ENCODE measurements at places on chromosomes 6 and 20.

DNA sequence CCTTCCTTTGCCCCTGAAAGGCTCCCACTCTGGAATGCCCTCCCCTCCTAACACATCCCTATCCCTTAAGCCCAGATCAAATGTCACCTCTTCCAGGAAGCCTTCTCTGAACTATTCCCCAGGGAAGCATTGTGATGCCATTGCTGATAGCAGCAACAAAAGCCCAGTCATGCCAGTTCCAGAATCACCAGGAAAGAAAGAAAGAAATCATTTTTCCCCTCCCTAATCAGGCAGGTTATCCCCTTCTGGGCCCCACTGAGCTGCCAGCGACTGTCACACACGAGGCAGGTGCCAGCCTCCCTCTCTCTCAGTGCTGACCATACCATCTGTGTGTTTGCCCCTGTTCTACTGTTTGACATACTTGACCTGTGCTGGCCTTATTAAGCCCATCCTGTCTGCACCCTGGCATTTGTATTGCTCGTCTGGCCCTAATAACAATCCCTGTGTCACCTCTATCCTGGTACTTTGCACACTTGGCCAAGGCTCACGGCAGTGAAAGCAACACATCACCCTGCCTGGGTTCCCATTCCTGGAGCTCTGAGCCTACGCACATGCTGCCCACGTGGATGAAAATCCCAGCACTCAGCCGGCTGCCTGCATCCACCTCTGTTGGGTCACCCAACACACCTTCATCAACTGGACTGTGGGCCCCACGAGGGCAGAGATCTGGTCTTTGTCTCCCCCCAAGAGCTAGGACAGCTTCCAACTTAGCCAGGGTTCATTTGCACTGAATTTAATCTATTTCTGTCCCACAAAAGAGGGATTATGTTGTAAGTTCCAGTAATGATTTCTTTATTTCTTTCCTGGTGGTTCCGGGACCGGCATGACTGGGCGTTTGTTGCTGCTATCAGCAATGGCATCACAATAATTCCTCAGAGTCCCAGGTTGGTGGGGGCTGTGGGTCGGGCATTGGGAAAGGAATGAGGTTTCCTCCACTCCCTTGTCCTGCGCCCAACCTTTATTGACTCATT, 5.3 kb upstream of the BPIFB1 start:
- DNase-seq = no peak

DNA sequence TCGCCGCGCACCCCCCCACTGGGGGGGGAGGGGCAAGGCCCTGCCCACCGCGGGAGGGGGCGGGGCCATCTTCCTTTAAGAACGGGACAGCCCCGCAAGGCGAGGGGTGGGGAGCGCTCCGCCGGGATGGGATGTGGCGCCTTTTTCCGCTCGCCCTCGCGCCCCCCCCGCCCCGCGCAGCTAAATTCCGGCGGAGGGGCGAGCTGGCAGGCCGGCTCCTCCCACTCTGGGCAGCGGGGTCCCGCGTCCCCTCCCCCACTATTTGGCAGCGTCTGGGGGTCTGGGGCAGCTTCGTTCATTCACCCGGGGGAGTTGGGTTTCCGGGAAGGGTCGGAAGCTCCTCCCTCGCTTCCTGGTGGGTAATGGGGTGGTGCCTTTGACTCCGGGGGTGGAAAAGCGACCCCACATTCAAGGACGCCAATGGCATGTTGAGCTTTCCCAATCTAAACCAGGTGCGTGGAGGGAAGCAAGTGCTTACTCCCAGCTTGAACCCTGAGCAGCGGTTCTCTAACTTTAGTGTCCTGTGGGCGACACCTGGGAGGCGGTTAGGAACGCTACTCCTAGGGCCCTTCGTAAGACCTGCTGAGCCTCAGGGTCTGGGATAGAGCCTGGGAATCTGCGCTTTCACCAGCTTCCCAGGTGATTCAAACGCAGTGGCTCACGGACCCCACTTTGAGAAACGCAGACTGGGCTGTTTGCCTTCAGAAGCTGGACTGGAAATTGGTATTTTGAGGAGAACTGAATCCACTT, 927 bp downstream of the ASXL1 start:
- DNase-seq = peak; percentile 89

- DNase-seq = no peak
Measured at GRCh38 chr6:132934496-132934895, 120.1 kb downstream of the RPS12 start.

GRCh38 chr6:5367510-5367909, 106.2 kb downstream of the FARS2 start:
- DNase-seq = no peak

DNA sequence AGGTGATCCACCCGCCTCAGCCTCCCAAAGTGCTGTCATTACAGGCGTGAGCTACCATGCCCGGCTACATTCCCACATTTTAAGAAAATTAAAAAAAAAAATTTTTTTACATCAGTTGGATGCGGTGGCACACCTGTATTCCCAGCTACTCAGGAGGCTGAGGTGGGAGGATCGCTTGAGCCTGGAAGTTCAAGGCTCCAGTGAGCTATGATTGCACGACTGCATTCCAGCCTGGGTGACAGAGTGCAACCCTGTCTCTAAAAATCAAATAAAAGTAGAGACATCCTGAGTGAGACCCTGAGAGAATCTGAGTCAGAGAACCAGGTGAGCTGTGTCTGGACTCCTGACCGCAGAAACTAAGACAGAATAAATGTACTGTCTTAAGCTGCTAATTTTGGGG, 38.8 kb downstream of the PIM1 start:
- DNase-seq = no peak

DNA sequence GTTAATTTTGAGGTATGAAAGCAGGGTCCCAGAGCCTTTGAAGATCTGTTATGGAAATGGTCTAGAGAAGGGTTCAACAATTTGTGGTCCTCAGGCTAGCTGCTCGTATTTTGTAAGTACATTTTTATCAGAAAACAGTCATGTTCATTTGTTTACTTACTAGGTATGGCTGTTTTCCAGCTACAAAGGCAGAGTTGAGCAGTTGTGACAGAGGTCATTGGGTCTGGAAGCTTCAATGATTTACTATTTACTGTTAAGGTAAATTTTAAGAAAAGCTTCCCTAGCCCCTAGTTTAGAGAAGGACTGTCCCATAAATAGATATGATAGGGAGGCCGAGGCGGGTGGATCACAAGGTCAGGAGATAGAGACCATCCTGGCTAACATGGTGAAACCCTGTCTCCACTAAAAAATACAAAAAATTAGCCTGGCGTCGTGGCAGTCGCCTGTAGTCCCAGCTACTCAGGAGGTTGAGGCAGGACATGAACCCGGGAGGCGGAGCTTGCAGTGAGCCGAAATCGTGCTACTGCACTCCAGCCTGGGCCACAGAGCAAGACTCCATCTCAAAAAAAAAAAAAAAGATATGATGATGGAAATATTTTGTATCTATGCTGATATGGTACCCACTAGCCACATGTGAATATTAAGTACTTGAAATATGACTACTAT, 538.4 kb upstream of the CITED2 start:
- DNase-seq = no peak

DNA sequence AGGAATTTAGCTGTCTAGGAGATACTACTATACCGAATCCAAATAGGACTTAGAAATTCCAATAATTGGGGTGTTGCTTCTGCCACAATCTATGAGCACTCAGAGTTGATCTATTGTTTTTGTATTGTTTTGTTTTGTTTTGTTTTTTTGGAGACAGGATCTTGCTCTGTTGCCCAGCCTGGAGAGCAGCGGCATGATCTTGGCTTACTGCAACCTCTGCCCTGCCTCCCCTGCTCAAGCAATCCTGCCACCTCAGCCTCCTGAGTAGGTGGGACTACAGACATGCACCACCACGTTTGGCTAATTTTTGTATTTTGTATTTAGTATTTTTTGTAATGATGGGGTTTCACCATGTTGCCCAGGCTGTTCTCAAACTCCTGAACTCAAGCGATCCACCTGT, 7.4 kb downstream of the ACSS2 start:
- DNase-seq = no peak

DNA sequence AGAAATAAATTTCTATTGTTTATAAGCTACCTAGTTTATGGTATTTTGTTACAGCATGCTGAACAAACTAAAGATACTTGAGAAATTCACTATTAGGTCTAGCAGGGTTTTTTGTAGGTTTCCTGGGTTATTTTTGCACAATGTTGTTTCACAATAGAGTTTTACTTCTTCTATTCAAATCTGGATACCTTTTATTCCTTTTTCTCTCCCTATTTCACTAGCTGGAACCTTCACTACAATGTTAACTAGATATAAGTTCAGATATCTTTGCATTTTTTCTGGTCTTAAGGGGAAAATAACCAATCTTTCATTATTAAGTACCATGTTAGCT, 237.7 kb upstream of the CITED2 start:
- DNase-seq = no peak

- DNase-seq = no peak
Measured at GRCh38 chr6:1622220-1622850, 12.6 kb downstream of the FOXC1 start.

DNA sequence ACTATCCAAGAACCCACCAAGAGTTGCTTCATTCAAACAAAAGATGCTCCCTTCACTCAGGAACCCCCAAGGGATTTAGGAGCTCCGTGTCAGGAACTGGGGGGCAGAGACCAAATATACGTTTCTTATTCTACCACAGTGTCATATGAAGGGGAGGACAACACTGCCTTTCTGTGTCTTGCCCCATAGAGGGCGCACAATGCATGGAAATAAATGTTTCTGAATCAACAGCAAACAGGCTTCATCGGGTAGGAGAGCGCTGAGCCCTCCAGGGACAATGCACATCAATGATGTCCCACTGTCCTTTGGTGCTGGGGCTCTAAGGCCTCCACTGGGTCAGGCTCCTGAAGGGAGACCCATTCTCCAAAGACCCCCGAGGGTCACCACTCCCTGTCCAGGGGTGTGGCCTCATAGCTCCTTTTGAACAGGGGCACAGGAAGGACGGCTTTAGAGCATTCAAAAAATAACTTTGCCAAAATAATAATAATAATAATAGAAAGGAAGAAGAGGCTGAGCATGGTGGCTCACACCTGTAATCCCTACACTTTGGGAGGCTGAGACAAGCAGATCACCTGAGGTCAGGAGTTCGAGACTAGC, 31.1 kb downstream of the PLG start:
- DNase-seq = peak; percentile 12

- DNase-seq = no peak
Measured at GRCh38 chr6:168411130-168411529, 29.9 kb upstream of the SMOC2 start.

DNA sequence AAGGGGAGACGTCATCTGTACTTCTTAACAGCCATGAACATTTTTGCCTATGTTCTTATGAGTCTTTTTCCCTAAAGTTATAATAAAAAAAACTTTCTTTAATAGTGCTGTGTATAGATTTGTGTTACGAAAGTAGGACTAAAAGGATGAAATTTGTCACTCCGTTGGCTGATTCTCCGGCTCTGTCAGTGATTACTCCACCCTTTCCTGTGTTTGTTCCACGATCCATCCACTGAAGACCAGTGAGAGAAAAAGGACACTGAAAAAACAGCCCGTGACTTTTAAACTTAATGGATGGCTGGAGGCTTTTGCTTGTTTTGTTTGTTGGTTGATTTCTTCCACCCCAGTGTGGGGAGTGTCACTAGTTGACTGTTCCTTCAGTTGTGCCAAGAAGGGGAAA, 232.0 kb upstream of the NOX3 start:
- DNase-seq = no peak

GRCh38 chr20:50724851-50725723, 6.3 kb upstream of the PARD6B start:
- peak; percentile 68 for DNase-seq

All from stimulated activated effector memory CD8-positive, alpha-beta T cell treated with anti-CD3 and anti-CD28 coated beads, Interleukin-12 subunit alpha, Interleukin-12 subunit beta, amount 100 ng/mL, for 72 hours (primary cell).